ENCODE measurements at places on chromosomes 7 and 10.

- DNase-seq, result no peak
Measured at GRCh38 chr7:19026888-19027287, 90.5 kb downstream of the TWIST1 start.

DNA sequence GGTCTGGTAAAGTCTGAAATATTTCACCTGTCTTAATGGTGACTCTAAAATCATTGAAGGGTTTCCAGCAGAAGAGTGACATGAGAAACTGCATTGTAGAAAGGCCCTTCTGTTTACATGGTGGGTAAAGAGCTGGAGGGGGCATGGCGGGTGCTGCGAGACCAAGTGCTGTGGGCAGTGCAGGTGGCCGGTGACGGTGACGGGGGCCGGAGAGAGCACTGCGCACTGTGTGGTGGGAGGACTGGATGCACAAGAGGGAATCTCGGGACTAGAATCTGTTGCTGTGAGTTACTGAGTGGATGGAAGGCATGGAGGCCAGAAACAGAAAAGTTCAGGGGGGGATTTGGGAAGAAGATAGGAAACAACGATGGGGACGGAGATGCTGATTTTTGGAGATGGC is 218.7 kb downstream of the USP6NL start:
- no peak for DNase-seq

DNA sequence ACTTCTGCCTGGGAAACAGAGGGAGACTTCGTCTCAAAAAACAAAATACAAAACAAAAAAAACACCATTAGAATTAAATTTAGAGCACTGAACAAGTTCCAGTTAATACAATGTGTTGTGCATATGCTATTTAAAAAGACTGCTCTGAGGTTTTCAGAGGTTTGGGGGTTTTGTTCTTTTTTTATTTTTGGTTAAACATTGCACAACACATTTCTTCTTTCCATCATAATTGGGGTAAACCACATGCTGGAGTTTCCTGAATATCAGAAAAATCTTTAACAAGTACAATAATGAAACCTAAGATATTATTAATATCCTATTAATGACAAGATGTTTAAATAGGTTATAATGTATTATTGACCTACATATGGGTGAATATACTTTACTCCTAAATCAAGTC is 26.3 kb downstream of the IGF2BP3 start:
- no peak for DNase-seq

DNA sequence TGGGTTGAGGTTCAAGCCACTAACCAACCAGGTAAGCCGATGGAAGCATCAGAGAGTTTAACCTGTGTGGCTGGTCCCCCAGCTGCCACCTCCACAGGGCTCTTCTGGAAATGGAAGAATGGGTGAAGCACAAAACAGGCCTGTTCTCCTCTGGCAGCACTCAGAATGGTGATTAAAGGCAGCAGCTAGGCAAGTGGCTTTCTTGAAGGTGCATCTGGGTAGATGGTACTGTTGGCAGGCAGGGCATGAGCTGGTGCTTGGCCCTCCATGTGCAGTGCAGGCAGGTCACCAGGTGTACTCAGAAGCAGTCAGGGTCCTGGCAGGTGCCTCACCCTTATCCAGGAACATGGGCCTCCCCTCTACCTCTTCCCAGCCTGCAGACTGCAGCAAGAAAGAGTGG is 11.5 kb downstream of the AKR1E2 start:
- DNase-seq, result no peak

- no peak for DNase-seq
Measured at GRCh38 chr7:128203710-128204214, 37.3 kb upstream of the LEP start.

DNA sequence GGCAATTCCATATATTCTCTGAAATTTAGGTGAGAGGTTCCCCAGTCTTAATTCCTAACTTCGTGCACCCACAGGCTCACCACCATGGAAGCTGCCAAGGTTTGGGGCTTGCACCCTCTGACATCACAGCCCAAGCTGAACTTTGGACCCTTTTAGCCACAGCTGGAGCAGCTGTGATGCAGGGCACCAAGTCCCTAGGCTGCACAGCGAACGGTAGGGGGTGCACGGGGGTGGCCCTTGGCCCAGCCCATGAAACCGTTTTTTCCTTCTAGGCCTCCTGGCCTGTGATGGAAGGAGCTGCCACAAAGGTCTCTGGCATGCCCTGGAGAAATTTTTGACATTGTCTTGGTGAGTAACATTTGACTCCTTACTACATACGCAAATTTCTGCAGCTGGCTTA is 251.9 kb upstream of the GRM3 start:
- no peak for DNase-seq

DNA sequence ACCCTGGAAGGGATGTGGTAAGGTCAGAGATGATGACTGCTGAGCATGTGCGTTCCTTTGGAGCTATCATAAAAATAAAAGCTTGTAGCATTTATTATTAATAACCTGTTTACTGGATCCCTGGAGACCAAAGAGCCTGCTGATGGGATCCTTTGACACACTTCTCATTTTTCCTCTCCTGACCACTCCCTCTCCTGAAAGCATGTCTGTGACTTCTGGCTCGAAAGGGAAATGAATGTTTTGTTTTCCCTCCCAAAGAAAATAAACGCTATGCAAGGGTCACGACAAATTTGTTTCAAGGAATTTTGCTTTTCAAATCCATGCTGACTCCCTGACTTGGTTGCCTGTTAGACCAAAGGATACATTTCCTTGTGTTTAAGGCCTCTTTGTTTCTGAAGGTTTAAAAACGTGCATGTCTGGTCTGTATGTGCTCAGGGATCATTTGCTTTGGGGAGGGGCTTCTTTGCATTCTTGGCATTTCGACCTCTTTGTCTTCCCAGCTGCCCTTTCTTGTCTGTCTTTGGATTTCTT is 185.1 kb upstream of the AGK start:
- DNase-seq, result no peak

DNA sequence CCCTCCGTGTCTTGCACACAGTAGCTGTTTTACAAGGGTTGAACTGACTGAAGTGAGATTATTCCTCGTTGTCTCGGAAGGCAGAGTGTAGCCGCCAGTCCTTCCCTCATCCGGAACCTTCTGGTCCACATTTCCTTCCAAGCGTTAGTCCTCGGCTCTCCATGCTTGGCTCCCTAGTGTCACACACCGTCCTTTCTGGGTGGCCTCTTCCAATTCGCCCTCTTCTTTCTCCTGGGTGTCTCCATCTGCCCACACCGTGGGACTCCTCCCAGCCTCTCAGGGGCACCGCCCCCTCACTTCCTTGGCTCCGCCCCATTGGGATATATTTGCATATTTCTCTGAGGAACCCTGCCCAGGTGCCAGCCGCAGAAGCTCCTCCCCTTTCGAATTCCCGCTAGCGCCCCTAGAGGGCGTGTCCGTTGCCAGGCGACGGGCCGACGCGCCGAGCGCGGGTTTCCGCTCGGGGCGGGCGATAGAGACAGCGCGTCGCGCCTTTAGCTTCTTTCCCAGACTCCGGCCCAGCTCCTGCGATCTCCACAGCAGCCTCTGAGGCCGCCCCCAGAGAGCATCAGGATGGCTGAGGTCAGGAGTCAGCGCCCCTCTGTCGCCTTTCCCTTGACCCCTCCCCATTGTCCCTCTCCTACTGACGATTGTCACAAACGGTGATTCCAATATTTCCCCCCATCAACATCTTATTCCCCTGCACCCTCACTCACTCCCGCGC is at the start of gene CFAP58:
Gene CFAP58 (plus strand): TSS at position 509 of the 724 bp plus-strand sequence. CDS start 65 bp downstream, at position 574.
- DNase-seq, result peak; percentile 91

GRCh38 chr7:148717266-148717793 is 18.6 kb downstream of the CUL1 start:
- DNase-seq, result no peak

GRCh38 chr10:101218351-101219138 is 10.7 kb downstream of the LBX1 start:
- no peak for DNase-seq

GRCh38 chr7:8973601-8974000 is 540.2 kb downstream of the NXPH1 start:
- no peak for DNase-seq

GRCh38 chr10:125137601-125138438 is 22.5 kb downstream of the CTBP2 start:
- no peak for DNase-seq

DNA sequence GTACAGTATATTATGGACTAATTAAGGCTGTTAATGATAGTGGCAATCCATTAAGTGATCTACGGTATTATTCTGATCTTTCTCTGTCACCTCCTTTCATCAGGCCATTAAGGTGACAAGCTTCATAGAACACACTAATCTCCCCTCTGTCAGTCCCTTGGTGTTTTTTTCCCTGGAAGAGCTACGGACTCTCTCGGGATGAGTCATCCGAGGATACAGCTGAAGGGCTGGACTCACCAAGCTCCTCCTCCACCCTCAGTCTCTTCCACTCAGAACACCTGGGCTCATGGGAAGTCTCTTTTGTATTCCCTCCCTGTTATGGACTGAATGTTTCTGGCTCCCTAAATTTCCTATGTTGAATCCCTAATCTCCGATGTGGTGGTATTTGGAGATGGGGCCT is 69.8 kb upstream of the PLXNA4 start:
- DNase-seq, result no peak

DNA sequence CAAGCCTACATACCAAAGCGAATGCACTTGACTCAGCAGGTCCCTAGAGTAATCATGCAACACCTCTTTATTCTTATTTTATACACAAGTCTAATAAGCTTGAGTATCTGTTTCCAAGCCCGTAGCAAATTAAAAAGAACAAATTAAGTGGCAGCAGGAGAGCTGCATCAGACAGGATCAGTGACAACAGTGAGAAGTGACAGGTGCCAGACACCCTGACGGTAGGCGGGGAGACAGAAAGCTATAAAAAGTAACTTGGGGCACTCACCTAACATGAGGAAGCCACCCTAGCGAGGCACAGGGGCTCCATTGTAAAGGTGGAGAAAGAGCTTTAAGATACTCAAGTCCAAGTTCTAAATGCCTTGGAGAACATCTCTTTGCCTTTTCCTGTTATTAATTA is 174.2 kb downstream of the PLXNA4 start:
- no peak for DNase-seq

- DNase-seq, result no peak
Measured at GRCh38 chr10:70324339-70324861, 40.6 kb upstream of the NPFFR1 start.

GRCh38 chr7:1961701-1962276 is 271.0 kb downstream of the MAD1L1 start:
- no peak for DNase-seq

DNA sequence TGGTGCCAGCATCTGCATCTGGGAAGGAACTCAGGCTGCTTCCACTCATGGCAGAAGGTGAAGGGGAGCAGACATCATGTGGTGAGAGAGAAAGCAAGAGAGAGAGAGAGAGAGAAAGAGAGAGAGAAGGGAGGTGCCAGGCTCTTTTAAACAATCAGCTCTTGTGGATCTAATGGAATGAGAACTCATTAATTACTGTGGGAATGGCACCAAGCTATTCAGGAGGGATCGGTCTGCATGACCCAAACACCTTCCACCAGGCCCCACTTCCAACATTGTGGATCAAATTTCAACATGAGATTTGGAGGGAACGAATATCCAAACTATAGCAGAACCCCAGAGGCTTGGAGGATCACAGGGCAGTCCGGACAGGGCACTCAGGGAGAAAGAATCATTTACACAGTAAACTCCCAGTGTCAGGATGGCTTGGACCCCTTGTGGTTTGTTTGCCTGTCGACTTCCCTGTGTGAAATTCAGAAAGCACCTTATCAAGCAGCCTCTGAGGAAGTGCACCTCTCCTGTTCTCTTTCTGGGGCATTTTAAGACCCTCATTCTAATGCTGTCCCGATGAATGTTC is 308.5 kb downstream of the REEP3 start:
- no peak for DNase-seq

GRCh38 chr7:158803367-158803969 is 25.8 kb downstream of the ESYT2 start:
- DNase-seq, result no peak

GRCh38 chr10:113007343-113007771 is 57.3 kb downstream of the TCF7L2 start:
- DNase-seq, result no peak

DNA sequence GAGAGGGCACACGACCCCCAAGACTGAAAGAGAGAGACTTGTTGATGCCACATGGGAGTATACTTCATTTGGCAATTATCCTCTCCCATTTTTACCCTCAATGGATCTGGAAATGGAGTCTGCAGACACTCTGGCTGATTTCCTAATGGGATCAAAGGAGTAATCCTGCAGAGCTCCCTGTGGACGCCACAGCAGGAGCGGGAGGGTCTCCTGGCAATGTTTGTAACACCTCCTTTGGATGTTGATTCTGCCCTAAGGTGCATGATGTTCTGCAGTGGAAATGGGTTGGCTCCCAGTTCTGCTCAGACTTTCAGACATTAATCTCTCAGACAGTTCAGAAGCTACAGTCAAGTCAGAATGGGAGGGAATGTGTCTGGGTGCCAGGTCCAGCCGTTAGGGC is 166.0 kb upstream of the WDR11 start:
- no peak for DNase-seq

DNA sequence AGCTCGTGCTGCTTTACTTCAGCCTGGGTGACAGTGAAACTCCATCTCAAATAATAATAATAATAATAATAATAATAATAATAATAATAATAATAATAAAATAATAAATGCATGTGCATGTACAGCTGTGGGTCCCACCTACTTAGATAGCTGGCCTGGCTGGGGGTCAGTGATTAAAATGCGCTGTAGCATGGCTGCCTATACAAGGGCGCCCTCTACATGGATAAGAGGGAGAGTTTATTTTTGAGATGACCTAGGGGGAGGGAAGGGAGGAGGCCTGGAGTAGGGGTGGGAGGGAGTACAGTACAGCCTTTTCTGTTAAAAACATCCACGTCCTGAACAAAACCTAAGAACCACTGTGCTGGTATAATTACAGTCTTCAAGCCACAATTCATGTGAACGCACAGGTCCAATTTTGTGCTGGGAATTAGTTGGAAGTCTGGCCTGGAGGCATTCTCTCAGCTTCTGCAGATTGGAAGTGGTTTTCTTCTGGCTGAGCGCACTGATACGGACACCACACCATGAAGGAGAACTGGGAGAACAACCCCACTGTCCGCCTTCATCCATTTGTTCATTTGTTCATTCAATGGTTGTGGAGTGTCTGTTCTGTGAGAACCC is 146.5 kb downstream of the TMEM178B start:
- DNase-seq, result no peak

DNA sequence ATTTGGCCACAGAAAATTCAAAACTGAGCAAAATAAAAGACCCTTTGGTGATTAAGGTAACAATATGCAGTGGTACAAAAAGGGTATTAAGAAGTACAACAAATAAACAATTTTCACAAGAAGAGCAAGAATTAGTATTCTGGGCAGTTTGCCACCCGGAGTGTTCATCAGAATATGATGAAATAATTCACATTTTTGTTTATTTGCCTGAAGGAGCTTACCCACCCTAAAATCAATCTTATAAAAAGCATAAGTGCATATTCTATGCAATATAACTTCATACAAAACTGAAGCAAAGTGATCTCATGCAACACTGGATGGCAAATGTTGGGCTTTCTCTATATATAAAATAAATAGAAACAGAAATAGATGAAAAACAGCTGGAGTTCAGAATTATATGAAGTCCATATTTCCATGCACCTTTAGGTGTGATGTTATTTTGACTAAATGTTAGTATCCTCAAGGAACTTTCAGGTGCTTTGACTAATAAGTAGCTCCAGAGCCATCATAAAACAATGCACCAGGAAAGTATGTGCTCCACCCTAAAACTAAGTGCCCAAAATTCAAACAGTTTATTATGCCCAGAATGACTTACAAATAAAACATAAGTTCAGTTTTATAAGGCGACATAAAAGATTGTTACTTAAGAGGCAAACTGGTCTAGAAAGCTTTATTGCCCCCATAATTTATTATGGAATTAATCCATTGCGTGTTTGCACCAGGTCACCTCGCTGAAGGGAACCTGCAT is 474.3 kb downstream of the SEMA3D start:
- no peak for DNase-seq
